ENCODE measurements at places on chromosomes 2 and 18. TPM values are rescaled to one million over a fixed set of nuclear protein-coding genes. Genes with fewer than 3 reads are reported as not detected.

DNAJC5G gene
- not detected for total RNA-seq

XPO1 gene
- total RNA-seq = 134 TPM

MARCHF4 gene
- 0.09 TPM for total RNA-seq

DNAH7 gene
- 5.0 TPM for total RNA-seq

MBP gene
- 91.4 TPM for total RNA-seq

APCDD1 gene
- 170 TPM for total RNA-seq

SIGLEC15 gene
- total RNA-seq = 4.7 TPM

NRP2 gene
- total RNA-seq = 146 TPM

TLX2 gene
- total RNA-seq = 0.12 TPM

SERPINB7 gene
- 0.17 TPM for total RNA-seq

FLACC1 gene
- 3.4 TPM for total RNA-seq

GEN1 gene
- total RNA-seq = 8.6 TPM

NEU2 gene
- total RNA-seq = not detected

UGT1A7 gene
- total RNA-seq = 2.2 TPM

APOB gene
- total RNA-seq = 14.8 TPM

LYG2 gene
- total RNA-seq = not detected

CAVIN2 gene
- total RNA-seq = 138 TPM

TFCP2L1 gene
- 73.0 TPM for total RNA-seq

CACNB4 gene
- 1.8 TPM for total RNA-seq

NT5DC4 gene
- total RNA-seq = 0.12 TPM

IL36A gene
- total RNA-seq = not detected

C2orf80 gene
- not detected for total RNA-seq

EN1 gene
- total RNA-seq = not detected

ANKRD23 gene
- total RNA-seq = 6.9 TPM

HOXD12 gene
- total RNA-seq = not detected

ALK gene
- 0.20 TPM for total RNA-seq

CYP26B1 gene
- total RNA-seq = 2.2 TPM

QPCT gene
- 7.9 TPM for total RNA-seq

RAB10 gene
- total RNA-seq = 173 TPM

ASB18 gene
- total RNA-seq = not detected

HOXD3 gene
- total RNA-seq = 3.2 TPM

KCNJ3 gene
- total RNA-seq = 5.3 TPM

UPP2 gene
- not detected for total RNA-seq

CHCHD5 gene
- total RNA-seq = 40.3 TPM

SERPINB13 gene
- not detected for total RNA-seq

LRRC30 gene
- total RNA-seq = not detected
